DMS53 (cell line): ENCODE measurements at places on chromosomes 5 and 9.

GRCh38 chr5:91059409-91059808 is 323.7 kb downstream of the ARRDC3 start:
- peak; percentile 32 for DNase-seq

GRCh38 chr9:137827908-137828526 is 49.6 kb upstream of the CACNA1B start:
- no peak for DNase-seq

GRCh38 chr5:129096382-129096991 is 1.9 kb downstream of the ISOC1 start:
- DNase-seq: peak; percentile 14

DNA sequence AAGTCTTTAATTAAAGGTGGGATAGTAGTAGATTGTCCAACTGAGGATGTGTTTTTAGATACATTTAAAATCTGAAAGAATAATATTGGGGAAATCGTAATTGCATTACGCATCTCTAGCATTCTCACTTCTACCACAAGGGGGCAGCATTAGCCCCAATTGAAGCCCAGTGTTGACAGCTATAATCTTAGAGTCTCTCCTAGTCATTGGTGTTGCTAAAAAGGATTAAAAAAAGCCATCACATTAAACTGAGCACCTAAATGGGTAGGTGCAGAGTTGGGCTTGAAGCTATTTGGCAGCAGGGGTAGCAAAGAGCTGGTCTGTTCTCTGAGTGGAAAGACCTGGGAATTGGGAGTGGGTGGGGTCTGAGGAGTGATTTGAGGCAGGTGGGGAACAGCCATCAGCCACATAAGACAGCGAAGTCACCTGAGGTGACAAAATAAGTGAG is 177.2 kb downstream of the OSTF1 start:
- DNase-seq: peak; percentile 62

DNA sequence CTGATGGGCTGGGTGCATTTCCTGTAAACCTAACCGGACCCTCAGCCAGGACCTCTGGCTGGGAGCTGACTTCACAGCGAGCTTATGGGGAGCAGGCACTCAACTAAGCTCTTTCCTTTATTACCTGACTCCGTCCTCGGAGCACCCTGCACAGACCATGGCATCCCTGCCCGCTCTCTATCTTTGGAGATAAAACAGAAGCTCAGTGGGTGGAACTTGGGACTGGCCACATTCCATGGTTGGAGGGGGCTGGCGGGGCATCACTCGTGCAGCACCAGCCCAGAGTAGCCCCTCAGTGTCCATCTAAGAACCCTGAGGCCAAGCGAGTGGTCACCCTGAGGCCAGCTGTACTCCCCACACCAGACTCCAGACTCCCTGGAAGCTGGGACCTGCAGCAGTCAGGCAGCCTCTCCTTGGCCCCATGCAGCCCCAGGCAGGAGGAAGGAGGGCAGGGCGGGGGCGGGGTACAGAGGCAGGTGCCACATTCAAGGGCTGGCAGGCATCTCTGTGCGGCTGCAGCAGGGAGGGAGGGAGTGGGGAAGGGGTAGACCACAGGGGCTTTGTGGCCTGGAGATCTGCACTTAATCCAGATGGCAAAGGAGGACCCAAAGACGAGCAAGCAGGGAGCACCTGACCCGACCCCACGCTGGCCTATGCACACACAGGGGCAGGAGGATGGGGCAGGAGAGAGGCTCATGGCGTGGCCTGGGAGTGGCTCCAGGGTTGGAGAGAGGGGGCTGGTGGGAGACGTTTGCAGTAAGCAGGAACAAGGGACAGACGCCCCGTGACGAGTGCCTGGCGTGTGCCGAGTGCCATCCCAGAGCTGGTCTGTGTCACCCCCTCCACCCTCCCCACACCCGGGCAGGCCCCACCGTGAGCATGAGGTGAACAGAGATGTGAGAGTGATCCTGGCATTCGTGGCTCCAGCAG is 26.1 kb downstream of the GLT6D1 start:
- DNase-seq: no peak

- DNase-seq: no peak
Observed at GRCh38 chr5:126628102-126628501, 27.4 kb downstream of the PHAX start.

- DNase-seq: no peak
Observed at GRCh38 chr5:32446630-32447029, 2.1 kb upstream of the ZFR start.

GRCh38 chr5:53080271-53080670 is 29.3 kb downstream of the MOCS2 start:
- DNase-seq: no peak

GRCh38 chr5:170434966-170435605 is 45.9 kb upstream of the KCNMB1 start:
- peak; percentile 55 for DNase-seq
